ENCODE measurements at places on chromosomes 16 and 17.
A peak's percentile ranks its signal among the peaks of the same experiment; 100 is the strongest.

GRCh38 chr17:41417576-41418015 is 6.8 kb downstream of the KRT37 start:
- DNase-seq, result no peak

- no peak for DNase-seq
These were observed 146.9 kb downstream of the ANKFN1 start for GRCh38 chr17:56300144-56300543.

DNA sequence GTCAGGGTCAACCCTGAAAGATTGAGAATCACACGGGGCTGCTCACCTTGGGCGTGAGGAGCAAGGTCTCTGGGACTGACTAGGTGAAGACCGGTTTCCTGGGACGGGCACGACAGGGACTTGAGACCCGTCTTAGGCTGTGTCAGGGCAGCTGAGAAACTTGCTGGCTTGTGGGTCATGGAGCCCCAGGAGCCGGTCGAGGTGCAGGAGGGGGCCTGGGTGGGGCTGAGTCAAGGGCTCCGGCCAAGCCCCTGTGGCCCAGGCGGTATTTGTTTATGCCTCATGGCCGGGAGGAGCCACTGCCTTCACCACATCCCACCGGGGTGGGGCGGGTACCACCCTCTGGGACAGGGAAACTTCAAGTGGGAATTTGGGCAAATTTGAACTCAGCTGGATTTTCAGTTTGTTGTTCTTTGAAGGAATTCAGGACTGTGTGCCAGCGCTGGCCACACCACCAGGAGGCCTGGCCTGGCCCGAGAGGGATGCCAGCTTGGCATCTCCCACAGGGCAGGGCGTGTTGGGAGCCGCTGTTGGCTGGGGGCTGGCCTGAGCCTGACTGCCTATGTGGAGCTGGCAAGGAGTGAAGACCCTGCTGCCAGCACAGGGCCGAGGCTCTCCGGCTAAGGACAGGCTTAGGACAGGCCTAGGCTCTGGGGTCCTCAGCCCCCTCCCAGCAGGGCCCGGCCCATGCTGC is 116.1 kb downstream of the METRNL start:
- DNase-seq, result no peak

- no peak for DNase-seq
These were observed 16.6 kb downstream of the TRPV2 start for GRCh38 chr17:16432017-16432416.

DNA sequence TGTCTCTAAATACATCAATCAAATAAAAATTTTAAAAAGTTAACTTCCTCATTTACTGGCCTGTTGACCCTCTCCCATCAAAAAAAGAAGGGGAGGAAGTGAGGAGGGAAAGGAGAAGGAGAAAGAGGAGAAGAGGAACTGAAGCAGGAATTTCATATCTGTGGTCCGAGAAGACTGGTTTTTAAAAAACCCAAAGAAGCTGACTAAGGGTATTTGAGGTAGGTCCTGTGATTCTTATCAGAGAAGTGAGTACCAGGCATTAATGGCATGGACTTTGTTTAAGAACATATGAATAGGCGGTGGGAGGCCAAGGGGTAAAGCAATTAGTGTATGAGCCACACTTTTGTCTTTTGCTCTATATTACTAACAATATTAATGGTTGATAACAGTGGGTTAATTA is 2.0 kb downstream of the SLC46A1 start:
- DNase-seq, result no peak

GRCh38 chr16:59611556-59611955 is 877.4 kb upstream of the GOT2 start:
- no peak for DNase-seq

GRCh38 chr16:8682551-8683259 is 8.3 kb downstream of the ABAT start:
- no peak for DNase-seq

- DNase-seq, result peak; percentile 54
These were observed 4.8 kb downstream of the ABCA10 start for GRCh38 chr17:69223809-69224208.

- DNase-seq, result no peak
These were observed 1.6 kb upstream of the ODF4 start for GRCh38 chr17:8337802-8338752.

- no peak for DNase-seq
These were observed 10.0 kb downstream of the ZACN start for GRCh38 chr17:76088868-76089576.

DNA sequence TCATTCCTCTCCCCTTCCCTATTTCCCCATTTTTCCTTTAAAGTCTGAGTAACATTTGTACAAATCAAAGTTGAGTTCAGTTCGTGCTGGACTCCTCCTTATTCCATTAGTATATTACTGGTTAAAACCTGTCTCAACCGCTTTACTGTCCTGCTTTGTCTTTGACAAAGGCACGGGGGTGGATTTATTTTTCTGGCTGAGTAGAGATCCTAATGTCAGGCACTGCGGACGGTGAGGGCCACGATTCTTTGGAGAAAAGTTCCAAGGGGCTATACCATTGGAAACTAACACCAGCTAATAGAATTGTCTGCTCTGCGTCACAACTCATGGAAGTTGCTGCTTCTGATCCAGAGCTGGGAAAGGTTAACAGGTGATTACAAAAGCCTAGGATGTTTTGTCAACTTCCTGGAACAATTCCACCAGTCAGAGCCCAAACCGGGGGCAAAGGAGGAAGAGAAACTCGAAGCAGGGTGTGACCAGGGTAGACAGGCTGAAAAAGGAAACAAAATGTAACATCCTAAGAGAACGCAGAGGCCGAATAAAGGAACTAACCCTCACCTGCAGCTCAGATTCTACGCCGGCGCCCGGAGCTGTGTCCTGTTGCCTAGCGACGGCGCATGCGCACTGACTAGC is 12.4 kb downstream of the TAT start:
- DNase-seq, result peak; percentile 15

DNA sequence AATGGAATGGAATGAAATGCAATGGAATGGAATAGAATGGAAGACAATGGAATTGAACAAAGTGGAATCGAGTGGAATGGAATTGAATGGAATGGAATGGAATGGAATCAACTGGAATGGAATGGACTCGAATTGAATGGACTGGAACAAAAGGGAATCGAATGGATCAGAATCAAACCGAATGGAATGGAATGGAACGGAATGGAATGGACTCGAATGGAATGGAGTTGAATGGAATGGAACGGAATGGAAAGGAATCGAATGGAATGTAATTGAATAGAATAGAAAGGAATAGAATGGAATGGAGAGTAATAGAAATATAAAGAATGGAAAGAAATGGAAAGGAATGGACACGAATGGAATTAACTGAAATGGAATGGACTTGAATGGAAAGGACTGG is 475.2 kb upstream of the WSB1 start:
- peak; percentile 15 for DNase-seq
